ENCODE measurements at places on chromosomes 1 and 21.

GRCh38 chr1:73026114-73026513, 743.8 kb upstream of the NEGR1 start:
- no peak for DNase-seq

DNA sequence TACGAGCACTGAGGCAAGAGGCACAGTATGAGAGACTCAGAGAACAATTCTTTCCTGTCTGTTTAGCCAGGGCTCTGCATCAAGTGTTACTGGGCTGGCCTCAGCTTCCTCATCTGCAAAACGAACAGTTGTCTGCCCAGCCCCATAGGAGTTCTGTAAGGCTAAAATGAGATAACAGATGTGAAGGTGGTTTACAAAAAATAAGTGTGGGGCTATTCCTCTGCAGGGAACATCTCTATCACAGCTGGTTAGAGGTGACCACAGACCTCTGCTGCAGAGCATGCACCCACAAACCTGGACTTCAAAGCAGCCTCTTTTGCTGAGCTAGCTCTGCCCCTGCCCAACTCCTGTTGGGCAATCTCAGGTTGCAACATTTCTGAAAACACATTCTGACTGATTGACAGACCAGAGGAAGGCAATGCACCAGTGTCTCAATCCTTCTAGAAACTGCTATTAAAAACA, 10.5 kb upstream of the OLIG1 start:
- no peak for DNase-seq

- DNase-seq = no peak
These were observed 5.3 kb downstream of the UHMK1 start for GRCh38 chr1:162502928-162503327.

DNA sequence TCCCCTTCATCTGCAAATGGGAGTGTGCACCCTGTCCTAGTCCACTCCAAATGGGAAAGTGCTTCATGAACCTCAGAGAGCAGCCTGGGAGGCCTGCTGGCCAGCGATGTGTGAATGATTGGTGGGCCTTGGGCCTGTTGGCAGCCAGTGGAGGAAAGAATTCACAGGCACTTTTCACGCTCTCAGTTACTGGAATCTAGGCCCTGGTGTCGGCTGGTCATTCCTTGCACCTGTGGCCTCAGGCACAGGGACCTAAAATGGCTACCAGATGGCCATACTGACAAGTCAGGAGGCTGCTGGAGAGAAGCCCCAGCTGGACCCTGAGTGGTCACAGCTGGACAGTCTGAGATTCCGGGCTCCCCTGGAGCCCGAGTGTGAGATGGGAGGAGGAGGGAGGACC, 18.4 kb upstream of the EDN2 start:
- DNase-seq = peak; percentile 37

DNA sequence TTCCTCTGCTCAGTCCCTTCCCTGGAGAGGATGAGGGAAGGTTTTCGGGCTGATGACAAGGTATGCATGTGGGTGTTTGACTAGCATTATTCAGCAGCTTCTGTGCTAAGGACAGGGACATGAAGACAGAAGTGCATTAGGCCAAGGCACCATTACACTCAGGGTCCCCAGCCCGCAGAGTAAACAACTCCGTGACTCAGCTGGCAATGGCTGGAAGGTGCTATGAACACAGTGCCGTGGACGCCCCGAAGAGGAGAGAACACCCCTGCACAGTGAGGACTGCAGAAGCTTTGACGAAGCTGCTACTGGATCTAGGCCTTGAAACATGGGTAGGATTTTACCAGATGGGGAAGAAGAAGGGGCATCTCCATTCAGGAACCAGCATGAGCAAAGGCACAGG, 13.7 kb upstream of the EPS8L3 start:
- DNase-seq = no peak

GRCh38 chr1:3978990-3979325, 78.9 kb upstream of the C1orf174 start:
- DNase-seq = no peak

GRCh38 chr1:89462250-89462649, 62.4 kb upstream of the LRRC8B start:
- no peak for DNase-seq

- no peak for DNase-seq
These were observed 697 bp downstream of the SLC22A15 start for GRCh38 chr1:115976921-115977498.

DNA sequence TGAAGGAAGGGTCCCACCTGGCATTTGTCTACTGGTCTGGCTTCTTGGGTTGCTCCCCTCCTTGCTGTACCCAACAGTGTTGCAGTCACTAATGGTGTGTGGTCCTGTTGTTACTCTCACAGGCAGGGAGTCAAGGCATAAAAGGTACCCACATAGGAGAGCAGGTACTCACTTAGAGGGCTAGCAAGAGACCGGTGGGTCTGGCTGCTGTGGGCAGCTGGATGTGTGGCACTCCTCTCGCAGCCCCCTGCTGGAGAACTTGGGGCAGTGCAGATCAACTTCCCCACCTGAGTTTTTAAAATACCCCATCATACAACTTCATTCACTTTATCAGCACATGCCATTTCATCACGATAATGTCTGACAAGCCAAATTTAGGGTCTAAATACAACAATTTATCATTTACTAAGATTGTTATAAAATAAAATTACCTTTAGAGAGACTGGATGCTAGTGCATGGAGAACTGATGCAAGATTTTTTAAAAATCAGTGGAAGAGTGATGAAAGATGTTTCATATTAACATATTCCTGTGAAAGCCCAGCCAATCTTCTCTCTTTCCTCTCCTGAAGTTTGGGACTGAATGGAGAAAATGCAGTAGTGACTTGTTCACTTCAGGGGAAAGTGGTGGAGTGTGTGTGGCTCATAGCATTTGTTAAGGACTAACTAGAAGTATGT, 42.8 kb downstream of the ACP6 start:
- DNase-seq = peak; percentile 55

DNA sequence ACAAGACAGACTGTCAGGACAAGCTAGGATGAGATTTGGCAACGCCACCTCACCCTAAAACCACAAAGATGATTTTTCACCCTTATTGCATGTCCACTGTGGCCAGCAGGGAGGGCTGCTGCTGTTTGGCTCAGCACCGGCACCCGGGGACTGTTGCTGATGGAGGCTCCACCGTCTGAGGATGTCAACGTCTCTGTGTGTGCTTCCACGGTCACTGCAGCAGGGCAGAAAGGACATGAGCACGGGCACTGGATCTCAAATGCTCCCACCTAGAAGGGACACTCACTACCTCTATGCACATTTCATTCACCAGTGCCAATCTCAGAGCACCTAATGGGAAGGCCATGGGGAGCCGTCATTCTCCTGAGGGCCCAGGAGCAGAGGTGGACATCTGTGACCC, 599.6 kb downstream of the PTPRU start:
- no peak for DNase-seq

DNA sequence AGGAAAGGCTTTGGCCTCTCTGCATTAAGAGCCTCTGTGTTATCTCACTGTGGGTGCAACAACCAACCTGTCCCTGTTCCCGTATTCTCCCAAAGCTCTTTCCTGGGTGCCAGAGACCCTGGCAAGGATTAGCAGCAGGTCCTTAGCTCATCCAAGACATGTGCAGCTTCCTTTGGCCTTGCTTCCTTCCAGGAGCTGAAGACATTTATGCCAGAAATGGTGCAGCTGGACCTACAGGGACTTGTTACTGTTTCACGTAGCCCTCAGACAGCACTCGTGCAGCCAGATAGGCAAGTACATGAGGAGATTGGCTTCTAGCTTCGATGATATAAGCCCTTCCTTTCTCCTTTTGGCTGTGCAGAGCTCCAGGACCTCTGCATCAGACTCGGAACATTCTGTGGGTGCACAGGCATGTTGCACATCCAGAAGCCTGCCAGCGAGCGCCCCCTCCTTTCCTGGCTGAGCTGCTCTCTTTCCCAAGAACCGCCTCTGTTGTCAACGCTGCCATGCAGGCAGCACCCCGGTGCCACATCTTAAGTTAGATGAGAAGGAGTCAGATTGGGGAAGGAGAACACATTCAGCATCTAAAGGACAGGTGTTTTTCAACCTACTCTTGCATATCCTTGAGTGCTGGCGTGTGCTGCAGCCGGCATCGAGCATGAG, 284.5 kb upstream of the PLXNA2 start:
- DNase-seq = no peak

GRCh38 chr1:30321246-30321910, 402.0 kb downstream of the MATN1 start:
- DNase-seq = no peak

GRCh38 chr1:100438789-100439188, 86.5 kb downstream of the CDC14A start:
- no peak for DNase-seq

GRCh38 chr1:111203681-111204200, 3.3 kb upstream of the DENND2D start:
- DNase-seq = peak; percentile 78

DNA sequence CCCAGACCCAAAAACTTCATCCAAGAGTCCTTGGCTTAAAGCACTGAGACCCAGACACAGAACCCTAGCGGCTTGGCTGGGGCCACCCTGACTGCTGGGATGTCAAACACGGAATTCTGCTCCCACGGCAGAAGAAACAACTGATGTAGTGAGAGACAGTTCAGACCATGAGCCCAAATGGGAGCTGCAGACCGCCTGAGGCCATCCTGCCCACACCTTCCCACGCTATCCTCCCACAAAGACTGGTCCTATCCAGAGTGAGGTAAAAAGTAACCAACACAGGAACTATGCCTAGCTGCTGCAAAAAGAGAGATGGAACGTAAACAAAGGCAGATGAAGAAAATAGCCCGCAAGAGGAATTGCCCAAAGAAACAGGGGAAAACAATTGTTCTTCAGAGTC, 203.3 kb downstream of the PTPRU start:
- no peak for DNase-seq

DNA sequence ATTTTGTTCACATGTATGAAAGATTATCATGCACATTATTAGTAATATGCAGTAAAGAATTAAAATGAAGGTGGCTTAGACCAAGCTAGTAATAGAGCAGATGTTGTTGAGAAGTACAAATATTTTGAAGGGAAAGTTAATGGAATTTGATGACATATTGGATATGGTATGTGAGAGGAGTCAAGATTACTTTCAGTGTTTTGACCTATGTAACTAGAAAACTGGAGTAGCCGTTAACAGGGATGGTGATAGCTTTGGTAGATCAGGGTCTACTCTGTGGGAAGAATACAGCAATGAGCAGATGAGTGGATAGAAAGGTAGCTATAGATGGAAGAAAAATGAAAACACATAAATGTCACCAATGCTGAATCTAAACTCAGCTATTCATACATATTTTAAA, 163.2 kb upstream of the LRRC7 start:
- DNase-seq = no peak

DNA sequence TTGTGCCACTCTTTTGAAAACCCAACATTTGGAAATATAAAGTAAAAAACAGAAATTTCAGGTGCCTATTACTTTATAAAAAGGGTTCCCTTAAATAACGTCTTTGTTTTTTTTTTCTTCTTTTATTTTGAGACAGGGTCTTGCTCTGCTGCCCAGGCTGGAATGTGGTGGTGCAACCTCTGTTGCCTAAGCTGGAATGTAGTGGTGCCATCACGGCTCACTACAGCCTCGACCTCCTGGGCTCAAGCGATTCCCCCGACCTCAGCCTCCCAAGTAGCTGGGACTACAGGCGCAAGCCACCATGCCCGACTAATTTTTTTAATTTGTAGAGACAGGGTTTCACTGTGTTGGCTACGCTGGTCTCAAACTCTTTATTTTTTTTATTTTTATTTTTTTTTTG, 110.2 kb upstream of the HNRNPU start:
- no peak for DNase-seq

DNA sequence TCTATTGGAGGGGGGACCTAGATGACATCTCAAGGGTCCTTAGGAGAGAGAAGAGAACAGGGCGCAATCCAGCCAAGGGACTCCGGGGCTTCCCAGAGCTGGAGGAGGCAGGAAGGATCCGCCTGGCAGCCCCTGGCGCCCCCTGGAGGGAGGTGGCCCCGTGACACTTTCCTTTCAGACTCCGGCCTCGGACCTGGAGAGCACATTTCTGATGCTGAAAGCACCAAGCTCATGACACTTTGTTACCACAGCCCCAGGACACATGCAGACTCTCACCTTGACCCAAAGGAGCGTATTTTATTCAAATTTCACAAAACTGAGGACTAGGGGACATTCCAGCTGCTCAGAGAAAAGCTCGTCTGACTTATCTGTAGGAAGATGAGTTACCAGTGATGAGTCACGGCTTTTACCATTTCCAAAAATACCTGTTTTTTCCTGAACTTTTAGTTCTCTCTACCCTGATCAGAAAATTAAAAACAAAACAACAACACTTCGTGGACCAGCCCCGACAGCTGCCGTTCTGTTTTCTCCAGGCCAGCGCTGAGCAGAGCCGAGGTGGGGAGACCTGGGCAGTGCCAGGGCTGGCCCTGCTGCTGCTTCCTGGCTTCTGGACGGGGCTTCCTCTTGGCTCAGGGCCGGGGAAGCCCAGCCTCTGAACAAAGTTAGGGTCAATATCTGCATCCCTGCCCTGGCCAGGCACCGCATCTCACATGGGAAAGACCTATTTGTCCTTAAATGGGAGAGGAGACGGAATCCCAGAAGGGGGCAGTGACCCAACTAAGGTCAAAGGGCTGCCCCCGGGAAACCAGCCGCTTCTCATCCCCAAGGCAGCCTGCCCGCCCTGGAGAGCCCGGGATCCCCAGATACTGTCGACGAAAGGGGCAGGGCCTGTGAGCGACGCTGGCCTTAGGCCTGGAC, 21.6 kb upstream of the POFUT2 start:
- peak; percentile 63 for DNase-seq

GRCh38 chr1:204565617-204566582, 49.7 kb downstream of the MDM4 start:
- DNase-seq = peak; percentile 79

DNA sequence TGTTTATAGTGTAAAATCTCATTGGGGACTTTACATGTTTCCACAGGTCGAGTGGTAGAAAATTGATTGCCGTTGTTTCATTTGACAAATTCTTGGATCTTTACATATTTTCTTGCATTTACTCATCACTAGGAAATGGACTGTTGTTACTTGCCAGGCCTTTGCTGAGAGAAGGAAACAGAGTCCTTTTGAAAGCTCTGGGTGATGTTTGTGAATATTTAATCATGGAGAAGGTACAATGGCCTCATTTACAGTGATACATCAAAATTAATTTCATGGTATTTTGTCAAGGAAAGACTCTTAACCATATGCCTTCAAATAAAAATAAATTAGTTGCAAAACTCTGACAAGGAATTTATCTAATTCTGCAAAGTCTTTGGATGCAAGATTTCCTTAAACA, 198.0 kb downstream of the GRIK1 start:
- DNase-seq = no peak

DNA sequence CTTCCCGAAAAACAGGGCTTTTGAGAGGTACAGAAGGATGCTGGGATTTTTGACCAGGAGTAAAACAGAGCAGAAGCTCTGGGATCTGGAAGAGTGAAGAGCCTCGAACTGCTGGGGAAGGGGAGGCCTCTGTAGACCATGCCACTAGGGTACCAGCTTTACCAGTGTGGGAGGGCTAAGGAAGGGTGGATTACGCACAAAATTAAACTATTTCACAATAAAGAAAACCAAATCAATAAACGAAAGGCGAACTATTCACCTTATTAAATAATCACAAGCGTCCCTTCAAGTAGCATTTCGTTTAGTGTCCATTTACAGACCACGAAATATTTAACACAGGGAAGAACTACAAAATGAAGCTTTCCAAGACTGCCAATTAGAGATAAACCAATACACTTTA, 723 bp downstream of the CZIB start:
- no peak for DNase-seq

Data from ACHN (cell line).